ENCODE measurements at places on chromosomes 3 and 15.

GRCh38 chr3:193134856-193135255, 106.2 kb upstream of the PLAAT1 start:
- no peak for DNase-seq

GRCh38 chr15:90261811-90262210, 3.7 kb upstream of the NGRN start:
- no peak for DNase-seq

- DNase-seq: no peak
Measured at GRCh38 chr15:58980351-58980939, 7.0 kb upstream of the RNF111 start.

- no peak for DNase-seq
Measured at GRCh38 chr3:149581248-149581647, 76.6 kb downstream of the WWTR1 start.

GRCh38 chr3:217099-217813, 20.7 kb downstream of the CHL1 start:
- DNase-seq: no peak

- DNase-seq: no peak
Measured at GRCh38 chr3:157294953-157295352, 135.0 kb upstream of the CCNL1 start.

GRCh38 chr15:58457466-58457965, 25.7 kb downstream of the LIPC start:
- DNase-seq: no peak

DNA sequence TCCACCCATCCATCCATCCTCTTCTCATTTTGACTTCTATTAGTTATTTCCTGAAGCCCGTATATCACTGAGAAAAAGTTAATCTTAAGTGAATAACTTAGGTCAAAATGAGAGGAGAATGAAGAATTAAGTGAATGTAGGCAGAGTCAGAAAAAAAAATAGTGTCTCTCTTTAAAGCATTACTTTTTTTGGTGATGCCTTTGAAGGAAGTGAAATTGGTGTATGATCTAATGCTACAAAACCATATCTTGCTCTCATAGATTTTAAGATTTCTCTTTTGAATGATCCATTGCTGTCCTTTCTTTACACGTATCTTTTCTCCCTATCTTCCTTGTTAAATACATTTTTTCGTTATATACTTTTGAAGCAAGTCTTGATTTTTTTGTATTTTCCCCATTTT, 23.4 kb downstream of the FNDC3B start:
- DNase-seq: no peak

GRCh38 chr3:135148398-135149020, 353.4 kb downstream of the EPHB1 start:
- DNase-seq: no peak

- DNase-seq: no peak
Measured at GRCh38 chr3:182484682-182485081, 308.6 kb upstream of the ATP11B start.

DNA sequence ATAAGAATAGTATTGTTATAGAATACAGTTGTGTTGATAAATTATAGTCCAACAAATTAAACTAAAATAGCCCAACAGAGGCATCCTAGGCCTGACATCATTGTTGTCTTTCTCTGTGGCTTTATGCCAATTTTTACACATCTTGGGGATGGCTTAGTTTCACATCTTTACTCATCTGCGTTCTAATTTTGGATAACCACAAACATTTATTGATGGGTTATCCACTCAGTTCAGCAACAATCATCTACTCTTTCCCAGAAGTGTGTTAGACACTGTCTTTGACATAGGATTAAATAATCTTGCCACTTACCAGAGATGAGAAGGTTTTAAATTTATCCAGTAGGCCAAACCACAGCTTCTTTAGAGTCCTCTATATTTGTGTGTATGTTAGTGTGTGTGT, 120.8 kb upstream of the PHLDB2 start:
- DNase-seq: no peak

- DNase-seq: no peak
Measured at GRCh38 chr15:44753345-44753744, 17.0 kb downstream of the TRIM69 start.

GRCh38 chr15:31359702-31360111, 33.1 kb downstream of the KLF13 start:
- DNase-seq: no peak

GRCh38 chr3:161263057-161263456, 41.9 kb downstream of the NMD3 start:
- peak; percentile 40 for DNase-seq

- no peak for DNase-seq
Measured at GRCh38 chr15:34262362-34262761, 37.5 kb downstream of the EMC4 start.

DNA sequence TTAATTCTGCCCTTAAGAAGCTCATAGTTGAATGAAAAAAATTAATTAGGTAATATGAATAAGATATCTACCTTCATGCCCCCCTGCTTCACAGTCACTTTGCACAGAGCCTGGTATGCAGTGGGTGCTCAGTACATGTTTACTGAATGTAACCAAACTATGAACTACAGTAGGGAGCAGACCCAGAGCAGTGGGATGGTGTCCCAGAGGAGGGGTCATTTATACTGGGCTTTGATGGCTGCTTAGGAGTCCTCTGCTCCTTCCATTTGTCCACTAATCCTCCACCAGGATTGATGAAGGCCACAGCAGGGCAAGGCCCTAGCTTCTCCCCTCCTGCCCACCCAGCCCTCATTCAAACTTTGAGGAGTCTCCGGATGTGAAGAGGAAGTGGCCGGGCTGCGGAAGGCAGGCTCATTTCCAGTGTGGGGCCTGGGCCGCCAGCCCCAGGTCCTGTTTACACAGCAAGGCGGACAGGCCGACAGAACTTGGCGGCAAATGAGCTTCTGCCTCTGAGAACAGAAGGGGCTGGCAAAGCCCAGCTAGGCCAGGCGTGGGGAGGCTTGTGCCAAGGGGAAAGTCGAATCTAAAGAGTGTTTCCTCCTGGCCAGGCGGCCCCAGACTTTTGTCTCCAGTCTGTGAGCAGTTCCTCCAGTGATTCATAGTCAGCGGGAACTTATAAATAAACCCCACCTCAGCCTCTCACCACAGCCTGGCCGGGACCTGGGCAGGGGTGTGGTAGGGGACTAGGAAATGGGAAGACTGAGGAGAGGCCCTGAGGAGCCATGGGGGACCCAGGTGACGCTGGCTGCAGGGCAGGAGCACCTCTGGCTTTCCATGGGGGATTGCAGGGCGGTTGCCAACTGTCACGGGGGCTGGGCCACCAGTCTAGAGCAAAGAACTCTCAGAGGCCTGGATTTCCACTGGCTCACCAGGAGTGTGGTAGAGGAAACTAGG, 51.6 kb upstream of the LCTL start:
- peak; percentile 89 for DNase-seq

- no peak for DNase-seq
Measured at GRCh38 chr3:139523718-139524117, 15.8 kb downstream of the RBP1 start.

DNA sequence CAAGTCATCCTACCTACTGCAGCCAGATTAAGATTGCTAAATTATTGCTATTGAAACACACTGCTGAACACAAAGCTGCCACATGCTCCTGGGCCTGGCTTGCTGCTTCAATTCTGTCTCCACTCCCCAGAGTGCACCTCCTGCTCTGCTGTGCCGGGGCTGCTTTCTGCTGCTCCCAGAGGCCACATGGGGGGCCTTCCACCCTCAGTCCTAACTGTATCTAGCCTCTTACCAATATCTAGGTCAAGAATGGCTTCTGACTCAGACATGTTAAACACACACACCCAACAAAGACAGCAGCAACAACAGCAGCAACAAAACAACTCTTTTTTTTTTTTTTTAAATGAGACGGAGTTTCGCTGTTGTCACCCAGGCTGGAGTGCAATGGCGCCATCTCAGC, 33.0 kb downstream of the MYZAP start:
- no peak for DNase-seq

DNA sequence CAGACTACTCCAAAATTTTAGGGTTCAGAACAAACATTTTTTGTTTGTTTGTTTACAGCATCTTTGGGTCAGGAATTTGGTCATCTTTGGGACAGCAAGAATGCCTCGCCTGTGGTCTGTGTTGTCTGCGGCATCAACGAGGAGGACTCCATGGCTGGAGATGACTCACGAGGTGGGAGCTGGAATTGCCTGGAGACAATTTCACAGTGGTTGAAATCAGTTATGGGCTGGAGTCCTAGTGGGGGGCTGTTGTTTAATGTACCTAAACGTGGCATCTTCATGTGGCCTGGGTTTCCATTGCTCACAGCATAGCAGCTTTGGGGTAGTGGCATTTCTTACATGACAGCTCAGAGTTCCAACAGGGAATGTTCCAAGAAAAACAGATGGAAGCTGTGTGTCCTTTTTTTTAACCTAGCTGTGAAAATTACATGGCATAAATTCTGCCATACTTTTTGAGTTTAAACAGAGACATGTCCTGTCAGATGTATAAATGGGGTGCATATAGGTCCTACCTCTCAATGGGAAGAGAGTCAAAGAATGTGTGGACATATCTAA, 507.3 kb upstream of the CBLB start:
- DNase-seq: no peak

GRCh38 chr3:4336850-4337546, 33.8 kb downstream of the SETMAR start:
- DNase-seq: no peak

DNA sequence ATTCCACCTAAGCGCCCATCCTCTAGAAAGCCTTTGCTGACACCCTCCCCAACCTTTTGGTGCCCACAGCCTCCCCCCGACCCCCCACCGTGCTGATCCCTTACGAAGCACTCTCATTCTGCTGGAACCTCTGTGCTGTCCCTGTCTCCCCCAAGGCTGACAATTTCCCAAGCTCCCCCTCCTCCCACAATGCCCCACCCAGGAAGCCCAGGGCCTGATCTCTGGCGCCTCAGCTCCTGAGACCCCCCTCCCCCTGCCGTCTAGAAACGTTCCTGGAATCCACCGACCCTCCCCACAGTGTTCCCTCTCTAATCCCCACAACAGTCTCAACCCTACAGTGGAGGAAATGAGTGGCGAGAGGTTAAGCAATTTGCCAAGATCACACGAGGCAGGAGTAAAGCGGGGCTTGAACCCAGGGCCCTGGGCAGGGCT, 18.3 kb downstream of the MYL3 start:
- no peak for DNase-seq

- no peak for DNase-seq
Measured at GRCh38 chr3:45272828-45273470, 46.9 kb upstream of the TMEM158 start.

- no peak for DNase-seq
Measured at GRCh38 chr3:157523814-157524213, 20.6 kb upstream of the VEPH1 start.

DNA sequence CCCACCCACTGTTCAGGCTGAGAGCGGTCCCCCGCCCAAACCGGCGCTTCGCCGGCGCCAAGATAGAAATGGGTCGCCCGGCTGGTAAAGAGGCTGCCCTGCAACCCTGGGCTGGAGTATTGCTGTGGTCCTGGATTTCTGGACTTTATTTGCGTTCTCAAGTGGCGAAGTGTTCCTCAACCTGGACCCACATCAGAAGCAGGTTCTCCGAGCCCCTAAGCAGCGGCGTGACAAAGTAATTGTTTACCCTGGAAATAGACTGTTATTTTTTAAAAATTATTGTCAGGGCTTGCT, 481 bp upstream of the DYNC1LI1 start:
- no peak for DNase-seq

GRCh38 chr3:100776097-100776729, 66.9 kb downstream of the TFG start:
- no peak for DNase-seq

- DNase-seq: no peak
Measured at GRCh38 chr15:58179206-58179605, 41.0 kb downstream of the AQP9 start.

DNA sequence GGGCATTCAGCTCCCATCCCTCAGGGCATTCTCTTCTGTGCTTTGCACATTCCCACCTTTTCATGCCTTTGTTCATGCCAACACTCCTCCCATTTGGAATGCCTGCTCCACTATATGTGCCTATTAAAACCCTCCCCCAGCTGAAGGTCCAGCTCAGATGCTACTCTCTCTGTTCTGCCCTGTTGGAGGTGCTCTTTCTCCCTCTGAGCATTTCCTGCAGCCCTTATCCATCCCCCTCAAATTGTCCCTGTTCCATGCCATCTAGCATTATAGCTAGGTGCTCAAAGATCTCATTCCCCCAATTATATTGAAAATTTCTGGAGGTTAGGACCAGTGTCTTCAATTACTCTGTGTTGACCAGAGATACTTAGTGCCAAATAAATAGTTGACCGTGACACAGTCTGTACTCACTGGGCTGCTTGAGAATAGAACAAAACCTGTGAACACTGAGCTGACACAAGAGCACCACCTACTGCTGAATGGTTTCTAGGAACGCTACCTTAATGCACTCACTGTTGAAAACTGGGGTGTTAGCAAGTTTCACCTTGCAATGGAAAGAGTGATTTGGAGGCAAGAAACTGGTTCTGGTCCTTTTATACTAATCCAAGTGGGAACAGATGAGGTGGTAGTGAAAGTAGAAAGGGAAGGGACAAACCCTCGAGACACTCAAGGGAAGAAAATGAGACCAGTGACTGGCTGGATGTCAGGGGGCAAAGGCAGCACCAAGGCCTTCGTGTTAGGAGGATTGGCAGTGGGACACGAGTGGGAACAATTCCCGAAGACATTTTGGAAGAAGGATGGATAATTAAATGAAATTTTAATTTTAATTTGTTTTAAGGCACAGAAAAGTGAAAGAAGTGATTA, 289.8 kb upstream of the ROPN1 start:
- no peak for DNase-seq

GRCh38 chr15:50265620-50266019, at the start of gene HDC:
TSS of gene HDC (minus strand) at chr15:50265726. CDS start at chr15:50265623, 103 bp downstream.
- DNase-seq: no peak

- DNase-seq: no peak
Measured at GRCh38 chr3:186514296-186515002, 29.7 kb downstream of the CRYGS start.

- DNase-seq: peak; percentile 32
Measured at GRCh38 chr3:195807681-195808121, 4.0 kb downstream of the MUC4 start.

DNA sequence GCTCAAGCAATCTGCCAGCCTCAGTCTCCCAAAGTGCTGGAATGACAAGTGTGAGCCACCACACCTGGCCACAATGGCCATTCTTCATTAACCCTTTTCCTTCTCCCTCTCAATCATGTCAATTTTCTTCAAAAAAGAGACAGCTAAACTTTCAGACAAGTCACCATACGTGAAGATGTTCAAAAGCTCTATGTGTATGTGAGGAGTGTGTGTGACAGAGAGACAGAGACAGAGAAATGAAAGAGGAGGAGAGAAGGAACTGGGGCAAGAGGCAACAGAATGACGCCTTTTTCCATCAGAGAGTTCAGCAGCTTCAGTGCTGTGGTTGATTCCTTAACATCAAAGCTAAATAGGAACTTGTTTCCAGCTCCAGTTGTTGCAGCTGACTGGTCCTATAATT, 27.4 kb downstream of the OSBPL10 start:
- DNase-seq: no peak

- DNase-seq: no peak
Measured at GRCh38 chr3:119409844-119410243, 53.6 kb downstream of the TMEM39A start.

DNA sequence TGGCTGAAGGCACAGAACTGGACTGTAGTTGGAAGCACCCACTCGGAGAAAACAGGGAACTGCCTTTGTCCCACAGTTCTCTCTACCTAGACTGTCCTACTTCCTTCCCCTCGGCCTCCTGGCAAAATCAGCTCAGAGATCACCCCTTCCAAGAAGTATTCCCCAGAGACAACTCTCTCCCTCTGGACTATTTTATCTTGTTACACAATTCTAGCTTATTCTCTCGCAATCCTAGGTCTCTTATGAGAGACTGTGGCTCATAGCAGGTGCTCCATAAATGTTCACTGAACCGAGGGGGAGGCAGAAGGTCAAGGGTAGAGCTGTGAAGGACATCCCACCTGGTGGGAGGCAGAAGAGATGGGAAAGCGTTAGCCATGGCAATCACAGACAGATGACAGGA, 10.6 kb downstream of the HEG1 start:
- no peak for DNase-seq
